ENCODE measurements at places on chromosomes 4 and X.

DNA sequence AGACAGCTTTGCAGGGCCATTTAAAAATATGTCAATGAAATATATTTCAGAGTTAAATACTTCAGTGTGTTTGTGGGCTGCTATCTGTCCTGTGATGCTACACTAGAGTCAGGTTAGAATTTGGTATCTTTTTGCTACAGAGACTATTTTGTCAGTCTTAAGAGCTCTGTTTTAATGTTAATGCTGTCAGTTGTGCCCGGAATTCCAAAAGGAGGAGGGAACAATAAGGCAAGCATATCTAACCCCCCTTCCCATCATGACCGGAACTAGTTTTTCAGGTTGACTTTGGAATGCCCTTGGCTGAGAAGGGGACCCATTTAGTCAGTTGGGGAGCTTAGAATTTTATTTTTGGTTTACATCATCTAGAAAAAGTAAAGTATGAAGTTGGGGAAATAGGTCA lies 34.9 kb upstream of the SLC25A4 start:
- no peak for DNase-seq

DNA sequence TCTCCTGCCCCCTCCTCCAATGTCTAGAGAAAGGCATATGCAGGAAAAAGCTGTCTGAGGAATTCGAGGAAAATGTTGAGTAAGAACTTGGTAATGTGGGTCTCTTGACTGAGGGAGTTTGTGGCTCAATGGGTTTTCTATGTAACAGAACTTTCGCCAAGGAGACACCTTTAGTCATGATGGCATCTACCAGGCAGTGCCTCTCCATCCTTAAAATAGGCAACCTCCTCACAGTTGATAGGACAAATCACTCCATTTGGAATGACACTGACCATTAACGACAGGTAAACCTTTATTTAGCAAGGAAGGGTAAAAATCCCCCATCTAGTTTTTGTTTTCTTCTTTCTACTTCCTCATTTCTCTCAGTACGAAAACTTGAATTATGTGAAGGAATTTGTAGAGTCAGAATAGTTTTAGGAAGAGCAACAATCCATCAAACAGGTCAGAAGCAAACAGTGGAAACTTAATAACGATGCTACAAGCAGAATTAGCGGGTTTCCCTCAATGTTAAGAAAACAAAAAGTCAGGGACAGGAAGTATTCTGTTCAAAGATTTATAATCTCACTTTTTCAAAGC lies 2.7 kb downstream of the GSX2 start:
- no peak for DNase-seq

GRCh38 chr4:68490826-68491457 lies 43.7 kb downstream of the TMPRSS11E start:
- DNase-seq, result no peak

DNA sequence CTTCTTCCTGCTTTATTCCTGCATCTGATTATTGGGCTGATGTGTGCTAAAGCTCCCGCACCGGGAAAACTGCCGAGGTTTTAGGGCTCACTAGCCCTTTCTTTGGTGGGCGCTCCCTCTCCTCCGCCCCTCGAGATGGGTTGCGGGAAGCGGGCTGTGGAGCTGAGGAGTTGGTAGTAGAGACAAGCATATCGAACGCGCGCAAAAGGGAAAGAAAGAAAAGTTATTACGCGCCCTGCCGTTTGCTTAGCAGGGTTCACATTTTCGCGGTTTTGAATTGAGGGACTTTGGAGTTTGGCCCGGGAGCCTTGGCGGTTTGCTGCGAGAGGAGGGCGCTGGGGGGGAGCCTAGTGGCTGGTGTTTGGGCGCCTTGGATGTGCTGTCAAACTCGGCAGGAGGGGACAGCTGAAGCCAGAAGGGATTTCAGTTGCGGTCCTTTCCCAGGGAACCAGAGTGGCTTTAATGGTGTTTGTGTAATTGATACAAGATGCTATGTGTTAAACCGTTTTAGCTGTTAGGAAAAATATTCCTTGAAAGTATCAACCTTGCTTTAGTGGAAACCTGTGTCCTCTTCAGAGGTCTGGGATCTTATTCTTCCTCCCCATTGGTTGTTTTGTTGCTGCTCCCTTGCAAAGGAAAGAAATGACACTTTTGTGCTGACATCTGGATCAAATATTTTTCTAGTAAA lies 1.1 kb downstream of the GAB1 start:
- DNase-seq, result no peak

GRCh38 chrX:153794897-153795816 lies 689 bp downstream of the SSR4 start:
- DNase-seq, result no peak

GRCh38 chrX:136823175-136823574 lies 42.4 kb upstream of the ARHGEF6 start:
- DNase-seq, result no peak

- no peak for DNase-seq
Measured at GRCh38 chrX:18537524-18537923, 112.1 kb downstream of the CDKL5 start.

GRCh38 chr4:143023239-143023918 lies 161.3 kb upstream of the USP38 start:
- no peak for DNase-seq

- no peak for DNase-seq
Measured at GRCh38 chr4:26531491-26532116, 41.3 kb upstream of the CCKAR start.

DNA sequence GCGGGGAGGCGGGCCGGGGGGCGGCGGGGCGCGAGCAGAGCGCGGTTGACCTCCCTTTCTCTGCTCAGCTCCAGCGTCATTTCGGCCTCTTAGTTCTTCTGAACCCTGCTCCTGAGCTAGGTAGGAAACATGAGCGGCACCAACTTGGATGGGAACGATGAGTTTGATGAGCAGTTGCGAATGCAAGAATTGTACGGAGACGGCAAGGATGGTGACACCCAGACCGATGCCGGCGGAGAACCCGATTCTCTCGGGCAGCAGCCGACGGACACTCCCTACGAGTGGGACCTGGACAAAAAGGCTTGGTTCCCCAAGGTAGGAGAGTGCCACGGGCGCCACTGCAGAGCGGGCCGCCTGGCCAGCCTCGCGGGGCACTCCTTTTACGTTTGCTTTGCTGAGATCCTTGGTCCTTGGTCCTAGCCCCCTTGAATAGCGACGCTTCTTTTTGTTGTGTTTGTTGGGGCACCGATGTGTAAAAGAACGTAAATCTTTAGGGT lies at the start of gene HTATSF1:
TSS of gene HTATSF1 (plus strand) at position 37 of the 497 bp plus-strand sequence. CDS start at position 130, 93 bp downstream.
- no peak for DNase-seq

DNA sequence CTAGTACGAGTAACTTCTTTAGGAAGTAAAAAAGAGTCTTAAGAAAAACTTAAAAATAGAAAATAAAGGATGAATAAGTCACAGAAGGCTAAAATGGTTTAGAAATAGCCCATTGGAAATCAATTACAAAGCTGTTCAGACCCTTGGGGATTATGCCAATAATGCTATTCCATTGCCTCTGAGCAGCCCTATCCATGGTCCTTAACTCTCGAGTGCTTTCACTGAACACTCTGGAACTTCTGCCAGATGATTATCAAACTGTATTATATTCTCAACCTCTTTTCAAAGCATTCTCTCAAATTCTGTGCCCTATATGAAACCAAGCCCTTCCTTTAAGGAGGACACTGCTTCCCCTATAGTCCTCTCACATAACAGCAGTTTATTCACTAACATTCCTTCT lies 17.0 kb downstream of the SLC9B1 start:
- DNase-seq, result no peak

GRCh38 chr4:143344041-143344440 lies 7.4 kb downstream of the GAB1 start:
- DNase-seq, result no peak

DNA sequence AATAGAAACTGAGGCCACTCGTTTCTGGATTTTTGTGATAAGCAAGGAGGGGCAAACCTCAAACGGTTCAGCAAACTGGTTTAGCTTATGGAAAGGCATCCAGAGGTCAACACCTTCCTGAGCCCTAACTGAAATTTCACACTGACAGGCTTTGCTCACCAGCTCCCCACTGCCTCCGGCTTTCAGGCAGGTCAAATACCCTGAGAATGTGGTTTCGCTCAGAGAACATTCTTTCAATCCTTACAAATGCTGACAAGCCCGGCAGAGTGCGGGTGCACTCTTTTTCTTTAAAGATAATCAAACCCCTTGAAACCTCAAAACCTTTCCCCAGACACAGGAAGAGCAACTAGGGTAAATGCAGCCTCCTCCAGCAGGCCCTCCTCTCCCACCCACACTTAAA lies 41.5 kb downstream of the CD40LG start:
- peak; percentile 40 for DNase-seq

- no peak for DNase-seq
Measured at GRCh38 chr4:65437102-65437501, 233.2 kb downstream of the EPHA5 start.

DNA sequence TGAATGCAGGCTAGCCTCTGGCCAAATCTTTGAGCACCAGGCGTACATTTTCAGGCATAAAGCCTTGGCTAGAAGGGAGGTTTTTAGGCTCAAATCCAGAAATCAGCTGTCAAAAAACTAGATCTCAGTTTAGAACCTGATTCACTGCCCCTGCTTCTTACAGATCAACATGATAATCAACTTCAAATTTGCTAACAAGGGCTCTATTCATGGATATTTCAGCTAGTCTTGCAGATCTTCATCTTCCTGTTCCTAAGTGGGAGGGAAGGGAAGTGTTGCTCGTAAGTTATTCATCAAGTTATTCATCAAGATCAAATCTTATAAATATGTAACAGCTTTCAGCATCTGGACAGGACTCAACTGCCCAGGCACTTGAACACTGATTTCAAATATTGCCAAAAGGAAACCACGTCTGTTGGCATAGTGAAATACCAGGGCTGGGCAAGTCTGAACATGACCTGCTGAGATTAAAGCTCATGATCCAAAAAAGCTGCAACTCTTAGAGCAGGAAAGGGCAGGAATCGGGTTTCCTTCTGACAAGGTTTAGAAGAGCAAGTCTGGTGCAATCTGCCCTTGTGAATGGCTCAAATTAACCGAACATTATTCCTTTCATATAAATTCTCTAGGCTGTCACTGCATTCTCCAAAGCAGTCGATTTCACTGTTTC lies 200.3 kb downstream of the PDGFC start:
- no peak for DNase-seq

- DNase-seq, result no peak
Measured at GRCh38 chr4:187006189-187006618, 282.5 kb upstream of the FAT1 start.

DNA sequence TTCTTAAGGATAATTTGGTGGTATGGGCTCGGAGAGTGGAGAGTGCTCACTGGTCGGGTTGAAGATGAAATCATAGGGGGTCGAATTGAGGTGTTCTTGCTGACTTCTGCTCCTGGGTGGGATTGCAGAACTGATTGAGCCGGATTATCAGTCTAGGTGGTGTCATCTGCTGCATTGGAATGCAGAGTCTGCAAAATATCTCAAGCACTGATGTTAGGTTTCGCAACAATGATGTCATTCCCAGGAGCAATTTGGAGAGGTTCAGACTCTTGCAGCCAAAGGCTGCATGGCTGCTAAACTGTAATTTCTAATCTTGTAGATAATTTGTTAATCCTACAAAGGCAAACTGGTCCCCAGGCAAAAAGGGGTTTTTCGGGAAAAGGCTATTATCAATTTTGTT lies 67.7 kb downstream of the RHOH start:
- DNase-seq, result no peak

- DNase-seq, result no peak
Measured at GRCh38 chrX:32871636-32872035, 339.7 kb downstream of the DMD start.

DNA sequence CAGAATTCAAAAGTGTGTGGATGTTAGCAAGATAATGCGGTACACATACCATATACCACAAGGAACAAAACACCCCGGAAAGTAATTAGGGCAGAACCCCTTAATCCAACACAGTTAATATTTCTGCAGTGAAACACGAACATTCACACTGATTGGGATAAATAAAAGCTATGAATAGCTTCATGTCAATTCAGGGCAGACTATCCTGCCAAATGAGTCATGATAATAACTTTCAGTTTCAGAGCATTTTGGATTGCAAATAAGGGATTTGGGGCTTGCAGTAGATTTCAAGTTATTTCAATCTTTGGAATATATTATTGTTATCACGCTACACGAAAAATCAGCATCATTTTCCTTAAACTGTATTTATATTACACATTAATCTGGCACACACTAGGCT lies 24.3 kb downstream of the IRF2 start:
- no peak for DNase-seq

Measured in CD4-positive, alpha-beta T cell treated with Interleukin-12 subunit alpha and Interleukin-12 subunit beta, for 1 hour (primary cell).